Thymus (tissue), 14 donors: ENCODE measurements at places on chromosomes 16 and 17. TPM values are rescaled to one million over a fixed set of nuclear protein-coding genes. Genes with fewer than 3 reads are reported as not detected.

GRCh38 chr16:20844588-20844987 lies 38.3 kb downstream of the REXO5 start:
- DNase-seq = peak; percentile 47

- no peak for DNase-seq
Measured at GRCh38 chr17:7620835-7621234, 6.1 kb upstream of the FXR2 start.

- DNase-seq = no peak
Measured at GRCh38 chr16:51025588-51026290, 125.3 kb downstream of the SALL1 start.

- DNase-seq = no peak
Measured at GRCh38 chr16:10324210-10324609, 61.7 kb upstream of the ATF7IP2 start.

IKZF3 gene
- polyA plus RNA-seq = 23.9 TPM

ANKRD13B gene
- 2.2 TPM for polyA plus RNA-seq

AXIN2 gene
- polyA plus RNA-seq = 9.8 TPM

PYY gene
- 6.8 TPM for polyA plus RNA-seq
